Hematopoietic multipotent progenitor cell treated with erythropoietin and hydrocortisone succinate and interleukin-3 and kit ligand, for 15 days (in vitro differentiated cells): ENCODE measurements at places on chromosomes 7 and 10.

GRCh38 chr7:142098004-142098403 is 13.5 kb upstream of the MGAM2 start:
- no peak for DNase-seq

DNA sequence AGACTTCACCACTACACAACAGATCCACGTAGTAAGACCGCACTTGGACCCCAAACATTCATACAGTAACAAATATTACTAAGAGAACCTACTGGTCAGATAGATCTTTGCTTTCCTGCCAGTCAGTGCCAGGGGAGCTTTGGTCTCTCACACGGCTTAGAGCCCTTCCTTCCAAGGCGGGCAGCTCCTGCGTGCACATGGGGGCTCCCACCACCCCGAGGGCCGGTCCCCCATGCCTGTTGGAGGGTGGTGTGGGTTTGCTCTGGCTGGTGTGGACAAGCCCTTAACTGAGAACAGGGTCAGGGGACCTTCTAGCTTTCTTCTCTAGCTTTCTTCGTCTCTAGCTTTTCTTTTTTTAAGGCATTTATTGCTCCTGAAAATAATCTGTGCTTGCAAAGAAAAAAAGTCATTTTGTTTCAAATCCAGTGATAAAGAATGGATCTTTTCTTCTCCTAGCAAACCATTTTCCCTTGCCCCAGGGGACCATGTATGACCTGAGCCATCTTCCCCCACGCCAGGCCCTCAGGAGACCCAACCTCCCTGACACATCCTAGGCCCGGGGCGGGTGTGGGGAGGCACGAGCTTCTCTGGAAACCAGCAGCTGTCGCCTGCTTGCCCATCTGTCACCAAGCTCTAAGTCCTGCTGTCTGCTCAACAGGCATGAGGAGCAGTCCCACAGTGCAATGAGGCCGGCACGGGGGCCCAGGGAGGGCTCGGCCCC is 591.1 kb downstream of the PTPRN2 start:
- no peak for DNase-seq

GRCh38 chr7:139659922-139660316 is 117.9 kb downstream of the HIPK2 start:
- DNase-seq = no peak

- DNase-seq = no peak
Observed at GRCh38 chr7:35513828-35514227, 181.1 kb downstream of the HERPUD2 start.

- no peak for DNase-seq
Observed at GRCh38 chr10:98391578-98391991, 23.4 kb downstream of the PYROXD2 start.
